HT1080 (cell line): ENCODE measurements at places on chromosomes 4 and X.
A peak's percentile ranks its signal among the peaks of the same experiment; 100 is the strongest.

- DNase-seq, result no peak
These were observed 30.4 kb upstream of the LAMP2 start for GRCh38 chrX:120499301-120500072.

DNA sequence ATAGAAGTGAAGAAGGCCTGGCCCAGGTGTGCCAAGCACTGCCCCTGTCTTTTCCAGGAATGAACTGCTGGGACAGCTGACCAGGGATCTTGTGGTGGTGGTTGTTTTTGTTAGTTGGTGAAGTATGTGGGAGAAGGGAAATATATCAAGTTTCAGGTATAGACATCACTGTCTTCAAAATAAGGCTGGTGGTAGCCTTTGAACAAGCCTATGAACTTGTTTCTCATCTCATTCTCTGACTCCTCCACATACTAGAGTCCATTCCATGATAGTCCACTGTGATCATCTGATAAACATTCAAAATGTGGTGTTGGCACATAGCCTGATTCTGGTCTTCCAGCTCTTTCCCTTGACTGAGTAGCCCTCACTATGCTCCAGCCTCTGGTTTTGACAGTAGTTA lies 303.7 kb downstream of the CAMK2D start:
- peak; percentile 7 for DNase-seq

DNA sequence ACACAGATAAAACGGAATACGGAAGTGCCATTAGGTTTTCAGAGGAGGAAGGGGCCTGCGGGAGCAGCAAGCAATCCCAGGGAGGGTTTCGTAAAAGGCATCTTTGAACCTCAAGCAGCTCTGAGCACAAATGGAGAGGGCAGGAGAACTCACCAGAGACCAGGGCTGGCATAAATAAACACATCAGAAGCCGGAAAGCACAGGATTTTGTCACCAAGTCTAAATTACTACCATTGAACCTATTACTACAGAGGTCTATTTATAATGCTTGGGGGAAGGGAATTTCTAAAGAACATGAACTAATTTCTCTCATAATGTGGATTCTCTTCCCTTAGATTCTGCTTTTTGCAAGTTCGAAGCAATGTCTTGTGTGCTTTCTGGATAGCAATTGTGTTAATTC lies 39.6 kb upstream of the MBTPS2 start:
- no peak for DNase-seq

- no peak for DNase-seq
These were observed 518.6 kb downstream of the RPA4 start for GRCh38 chrX:97402333-97402732.

DNA sequence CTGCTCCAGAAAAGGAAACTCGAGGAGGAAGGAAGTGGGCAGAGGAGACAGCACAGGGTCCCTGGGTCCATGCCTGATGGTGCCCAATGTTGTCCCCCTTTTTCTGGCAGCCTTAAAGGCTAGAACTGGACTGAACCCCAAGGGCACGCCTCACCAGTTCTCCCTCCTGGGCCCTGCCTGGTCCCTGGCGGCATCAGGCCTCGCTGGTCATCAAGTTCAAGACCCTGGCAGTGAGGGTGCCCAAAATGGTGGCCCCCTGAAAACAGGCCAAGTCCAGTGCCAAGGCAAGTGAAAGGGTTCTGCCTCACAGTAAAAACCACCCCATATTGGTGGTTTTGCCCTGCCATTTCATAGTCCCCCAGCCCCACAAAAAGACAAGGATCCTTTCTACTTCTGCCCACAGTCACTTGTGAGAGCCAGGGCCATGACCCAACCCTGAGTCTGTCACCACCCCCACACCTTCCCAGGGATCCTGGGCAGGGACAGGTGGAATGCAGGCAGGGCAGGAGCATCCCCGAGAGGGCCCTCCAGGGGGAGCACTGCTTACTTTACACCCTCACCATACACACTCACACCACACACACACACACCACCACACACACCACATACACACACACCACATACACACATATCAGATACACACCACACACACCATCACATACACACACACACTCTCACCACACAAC lies 107.6 kb downstream of the DCTD start:
- peak; percentile 57 for DNase-seq

DNA sequence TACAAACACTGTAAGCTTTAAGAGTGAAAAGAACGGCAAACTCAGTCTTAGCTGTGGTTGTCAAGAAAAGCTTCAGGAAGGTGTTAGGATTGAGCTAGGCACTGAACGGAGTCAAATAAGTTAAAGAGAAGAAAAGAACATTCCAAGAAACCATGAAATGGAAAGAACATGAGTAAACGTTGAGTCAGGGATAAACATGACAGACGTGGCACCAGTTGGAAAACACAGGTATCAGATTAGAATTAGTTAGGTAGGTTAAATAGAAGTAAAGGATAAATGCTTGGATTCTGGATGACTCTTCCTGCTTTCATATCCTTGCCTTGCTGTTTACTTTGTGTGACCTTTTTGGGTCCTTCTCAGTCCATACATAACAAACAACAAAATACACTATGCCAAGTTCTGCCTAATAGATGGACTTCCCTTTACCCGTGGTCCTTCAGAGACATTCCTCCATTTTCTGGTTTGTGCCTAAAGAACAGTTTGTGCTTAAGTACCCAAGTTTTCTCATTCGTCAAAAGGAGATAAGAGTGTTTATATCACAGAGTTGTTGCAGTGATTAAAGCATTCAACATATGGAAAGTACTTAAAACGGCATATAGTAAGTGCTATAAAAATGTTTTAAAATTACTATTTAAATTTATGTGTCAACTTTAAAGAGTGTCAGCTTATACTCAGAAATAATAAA lies 446.9 kb downstream of the TMA16 start:
- DNase-seq, result peak; percentile 20

GRCh38 chr4:32589853-32590252 lies 1869.7 kb downstream of the PCDH7 start:
- DNase-seq, result no peak

GRCh38 chr4:101593666-101594065 lies 196.9 kb upstream of the BANK1 start:
- DNase-seq, result no peak

- DNase-seq, result no peak
These were observed 367.4 kb upstream of the ARX start for GRCh38 chrX:25383196-25383595.

- no peak for DNase-seq
These were observed 25.3 kb downstream of the SPINK2 start for GRCh38 chr4:56796211-56796610.

DNA sequence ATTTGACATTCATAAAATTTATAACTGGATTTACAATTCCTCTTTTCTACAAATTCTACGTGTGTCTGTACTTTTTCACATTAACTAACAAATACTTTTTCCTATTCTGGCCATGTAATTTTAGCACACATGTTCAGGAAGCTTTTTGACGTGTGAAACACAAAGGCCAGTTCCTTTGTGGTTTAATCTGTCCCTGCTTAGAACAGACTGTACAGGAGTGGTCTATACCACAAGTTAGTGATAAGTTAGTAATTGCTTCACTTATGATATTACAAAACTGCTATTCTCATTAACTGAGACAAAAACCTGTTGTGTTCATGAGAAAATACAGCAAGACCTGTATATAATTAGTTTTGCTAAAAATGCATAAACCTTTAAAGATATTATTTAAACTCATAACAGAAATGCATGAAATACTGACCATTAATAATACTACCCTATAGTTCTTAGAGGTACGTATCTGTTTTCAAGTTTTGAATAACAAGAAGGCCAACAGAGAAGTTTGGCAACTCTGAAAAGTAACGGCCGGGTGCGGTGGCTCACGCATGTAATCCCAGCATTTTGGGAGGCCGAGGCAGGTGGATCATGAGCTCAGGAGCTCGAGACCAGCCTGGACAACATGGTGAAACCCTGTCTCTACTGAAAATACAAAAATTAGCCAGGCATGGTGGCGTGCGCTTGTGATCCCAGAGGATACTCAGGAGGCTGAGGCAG lies 13.7 kb upstream of the AREG start:
- DNase-seq, result no peak

- no peak for DNase-seq
These were observed 148.7 kb downstream of the AFAP1 start for GRCh38 chr4:7790999-7791398.

DNA sequence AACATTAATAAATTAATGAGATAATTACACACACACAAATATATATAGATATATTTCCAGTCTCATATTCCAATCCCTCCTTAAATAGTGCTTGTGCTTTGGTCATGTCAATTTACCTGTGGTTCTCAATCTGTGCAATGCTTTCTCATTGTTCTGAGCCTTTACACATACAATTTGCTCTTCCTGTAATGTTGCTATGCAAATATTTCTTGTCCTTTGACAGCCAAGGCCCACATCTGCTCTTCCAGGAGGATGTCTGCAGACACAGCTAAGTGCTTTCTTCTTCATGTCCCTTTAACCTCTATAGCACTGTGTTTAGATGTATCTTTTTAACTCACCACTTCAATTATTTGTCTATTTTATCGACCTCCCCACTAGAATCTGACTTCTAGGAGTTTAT lies 67.3 kb upstream of the RAPGEF2 start:
- DNase-seq, result no peak

DNA sequence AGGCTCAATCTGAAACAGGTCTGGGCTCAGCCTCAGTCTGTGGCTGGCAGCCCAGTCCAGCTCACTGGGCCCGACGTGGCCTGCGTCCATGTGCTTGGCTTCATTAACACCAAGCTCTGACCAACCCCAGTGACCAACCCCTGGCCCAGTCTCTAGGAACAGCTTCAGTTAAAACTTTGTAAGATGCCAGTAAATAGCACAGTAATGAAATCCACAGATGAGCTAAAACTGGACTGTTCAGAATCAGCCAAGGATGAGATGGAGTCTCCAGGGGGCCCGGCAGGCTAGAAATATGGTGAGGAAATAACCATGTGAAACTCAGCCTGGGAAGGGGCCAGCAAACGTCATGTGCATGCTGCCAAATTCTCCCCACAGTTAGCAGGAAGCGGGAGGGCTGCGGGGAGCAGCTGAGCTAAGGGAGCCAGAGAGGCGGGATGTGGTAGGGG lies 37.1 kb upstream of the XPNPEP2 start:
- DNase-seq, result no peak

DNA sequence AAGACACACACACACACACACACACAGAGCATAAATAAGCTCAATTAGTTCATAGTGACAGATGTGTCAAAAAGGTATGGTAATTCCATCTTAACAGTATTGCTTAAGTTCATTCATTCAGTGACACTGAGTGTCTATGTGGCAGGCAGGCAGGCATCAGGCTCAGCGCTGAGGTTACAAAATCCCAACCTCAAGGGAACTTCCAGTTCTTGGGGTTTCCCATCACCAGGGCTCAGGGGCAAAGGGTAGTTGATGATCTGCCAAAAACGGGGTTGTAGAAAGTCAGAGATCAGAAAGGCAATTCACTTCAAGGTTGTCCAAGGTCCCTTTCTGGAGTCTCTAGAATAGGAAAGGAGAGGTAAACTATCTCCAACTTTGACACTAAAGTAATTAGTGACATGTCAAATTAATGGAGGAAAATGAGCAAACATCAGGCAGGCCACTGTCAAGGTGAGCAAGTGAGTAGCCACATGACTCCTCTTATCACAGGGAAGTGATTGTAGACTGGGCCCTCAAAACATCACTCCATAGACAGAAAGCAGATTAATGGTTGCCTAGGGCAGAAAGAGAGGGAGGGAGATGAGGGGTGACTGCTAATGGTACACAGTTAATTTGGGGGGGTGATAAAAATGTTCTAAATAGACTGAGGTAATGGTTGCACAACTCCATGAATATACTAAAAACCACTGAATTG lies 41.8 kb downstream of the GPC4 start:
- no peak for DNase-seq

GRCh38 chrX:135518161-135518560 lies 2.3 kb upstream of the INTS6L start:
- no peak for DNase-seq

- no peak for DNase-seq
These were observed 264.8 kb downstream of the GASK1B start for GRCh38 chr4:157908031-157908430.

- peak; percentile 76 for DNase-seq
These were observed 83.5 kb upstream of the AFF2 start for GRCh38 chrX:148416931-148417330.

DNA sequence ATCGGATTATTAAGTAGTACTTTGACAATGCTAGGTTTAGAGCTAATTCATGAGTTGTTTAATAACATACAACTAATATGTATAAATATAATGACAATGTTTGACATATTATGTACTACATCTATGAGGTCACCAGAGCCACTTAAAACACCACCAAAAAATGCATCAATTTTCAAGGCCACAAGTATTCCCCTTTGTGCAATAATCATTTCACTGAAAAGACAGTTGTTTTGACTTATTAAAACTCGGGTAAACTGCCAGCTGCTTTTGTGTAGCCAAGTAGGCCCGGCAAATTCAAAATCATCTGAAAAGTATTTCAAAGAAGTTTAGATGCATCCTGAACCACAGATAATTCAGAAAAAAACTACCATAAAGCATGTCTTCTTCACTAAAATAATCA lies 48.7 kb downstream of the CLOCK start:
- no peak for DNase-seq

- DNase-seq, result no peak
These were observed 18.0 kb downstream of the SPINK2 start for GRCh38 chr4:56803471-56803870.

DNA sequence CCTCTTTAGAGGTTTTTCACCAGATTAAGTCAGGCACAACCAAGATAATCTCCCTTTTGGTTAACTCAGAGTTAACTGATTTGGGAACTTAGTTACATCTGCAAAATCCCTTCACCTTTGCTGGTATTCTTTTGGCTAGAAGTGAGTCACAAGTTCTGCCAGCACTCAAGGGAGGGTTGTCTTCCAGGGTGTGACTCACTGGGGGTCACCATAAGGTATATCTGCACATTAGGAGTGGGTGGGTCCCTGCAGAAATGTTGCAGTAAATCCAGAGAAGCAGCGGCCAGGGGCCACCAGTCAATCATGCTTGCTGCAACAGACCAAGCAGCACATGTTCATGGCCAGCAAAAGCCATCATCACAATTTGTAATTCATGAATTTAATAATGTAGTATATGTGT lies 59.8 kb upstream of the MAML3 start:
- DNase-seq, result peak; percentile 69

- DNase-seq, result no peak
These were observed 282.2 kb upstream of the SLIT2 start for GRCh38 chr4:19969492-19969891.

DNA sequence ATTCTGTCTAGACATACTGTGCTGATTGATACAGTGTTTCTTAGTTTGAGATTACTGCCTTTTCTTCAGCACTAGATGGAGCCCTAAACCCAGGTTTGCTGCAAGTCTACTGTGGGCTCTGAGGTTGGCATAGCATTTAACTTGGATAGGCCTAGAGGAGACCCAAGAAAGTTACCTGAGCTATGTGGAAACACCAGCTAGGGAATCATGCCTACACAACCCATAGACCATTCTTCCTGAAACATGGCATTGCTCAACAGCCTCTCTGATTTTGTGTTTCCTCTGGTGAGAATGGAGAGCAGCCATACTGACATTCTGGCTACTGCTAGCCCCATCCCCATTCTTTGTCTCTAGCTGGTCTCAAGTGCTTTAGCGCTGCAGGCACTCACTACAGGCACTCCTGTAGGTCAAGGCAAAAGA lies 287.7 kb upstream of the PCDH18 start:
- peak; percentile 26 for DNase-seq
